ENCODE measurements at places on chromosomes 13 and 19.

- no peak for DNase-seq
Observed at GRCh38 chr13:43785261-43785649, 1.5 kb downstream of the ENOX1 start.

DNA sequence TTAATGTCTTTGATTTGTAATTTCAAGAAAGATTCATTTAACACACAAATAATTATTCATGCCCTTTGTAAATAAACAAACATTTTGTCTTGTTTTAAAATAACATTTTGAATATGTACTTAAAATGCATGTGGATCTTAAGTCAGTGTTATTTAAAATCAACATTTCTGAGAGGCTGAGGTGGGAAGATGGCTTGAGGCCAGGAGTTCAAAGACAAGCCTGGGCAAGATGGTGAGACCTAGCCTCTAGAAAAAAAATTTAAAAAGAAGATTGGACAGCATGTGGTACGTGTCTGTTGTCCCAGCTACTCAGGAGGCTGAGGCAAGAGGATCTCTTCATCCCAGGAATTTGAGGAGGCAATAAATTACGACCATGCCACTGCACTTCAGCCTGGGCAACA lies 1268.2 kb downstream of the SLITRK1 start:
- no peak for DNase-seq

- no peak for DNase-seq
Observed at GRCh38 chr13:44807449-44808034, 181.7 kb downstream of the NUFIP1 start.

DNA sequence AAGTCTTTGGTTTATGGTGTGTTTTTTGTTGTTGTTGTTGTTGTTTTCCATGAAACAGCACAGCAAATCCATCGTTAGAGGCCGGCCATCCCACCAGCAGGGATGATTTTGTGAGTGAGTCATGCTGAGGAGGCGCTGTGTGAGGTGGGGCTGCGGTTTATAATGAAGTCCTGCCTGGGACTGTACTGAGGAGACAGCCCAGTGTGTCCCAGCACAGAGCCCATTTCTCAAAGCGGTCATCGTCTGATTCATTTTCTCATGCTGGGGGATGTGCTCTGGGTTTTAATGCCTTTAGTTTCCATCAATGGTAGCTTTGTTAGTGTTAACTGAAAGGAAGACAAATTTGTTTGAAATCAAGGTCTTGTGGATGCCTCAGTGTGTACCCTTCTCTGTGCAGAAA lies 129.3 kb upstream of the SERP2 start:
- DNase-seq = no peak

DNA sequence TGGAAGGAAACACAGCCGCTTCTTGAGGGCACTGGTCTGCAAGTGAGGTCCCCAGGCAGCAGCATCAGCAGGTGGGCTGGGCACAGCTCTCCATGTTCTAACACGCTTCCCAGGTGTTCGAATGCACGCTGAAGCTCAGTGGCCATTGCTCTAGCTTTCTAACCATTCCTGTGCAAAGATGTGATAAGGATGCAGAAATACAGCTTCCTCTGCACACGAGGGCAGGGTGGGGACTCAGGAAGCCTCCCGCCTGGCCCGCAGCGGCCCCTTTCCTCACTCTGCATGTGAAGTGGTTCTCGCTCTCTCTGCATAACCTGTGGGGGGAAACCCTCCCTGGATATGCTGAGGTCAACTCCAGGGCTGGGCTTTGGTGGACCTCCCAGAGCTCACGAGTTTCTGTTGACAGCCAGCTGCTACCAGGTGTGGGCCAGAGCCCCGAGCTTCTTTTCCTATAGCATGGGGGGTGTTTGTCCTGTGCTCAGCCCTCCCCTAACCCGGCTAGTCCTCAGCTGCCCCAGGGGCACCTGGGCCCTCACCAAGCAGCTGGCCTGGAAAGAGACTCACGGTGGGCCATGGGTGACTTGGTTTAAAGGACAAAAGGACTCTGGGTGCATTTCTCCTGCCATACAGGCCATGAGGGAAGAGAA lies 168.2 kb downstream of the TEX29 start:
- no peak for DNase-seq

- no peak for DNase-seq
Observed at GRCh38 chr19:37763488-37763887, 15.9 kb downstream of the ZNF573 start.
